ENCODE measurements at places on chromosomes 5 and 9.
A peak's percentile ranks its signal among the peaks of the same experiment; 100 is the strongest.

- no peak for DNase-seq
These were observed 33.2 kb downstream of the C9orf50 start for GRCh38 chr9:129587487-129588262.

GRCh38 chr5:127011153-127011552 lies 19.2 kb downstream of the MARCHF3 start:
- no peak for DNase-seq

DNA sequence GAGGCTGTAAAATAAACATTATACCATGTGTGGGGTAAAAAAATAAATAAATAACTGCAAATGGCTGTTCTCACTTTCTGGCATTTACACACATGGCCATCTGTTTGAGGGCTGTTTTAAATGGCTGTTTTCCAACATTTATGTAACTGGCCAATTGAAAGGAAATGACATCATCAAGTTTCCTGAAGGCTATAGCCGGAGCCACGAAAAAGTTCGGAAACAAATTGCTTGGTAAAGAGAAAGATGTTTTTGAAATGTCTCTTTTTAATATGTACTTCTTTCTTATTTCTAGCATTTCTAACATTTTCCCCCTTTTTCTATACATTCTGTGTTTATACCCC lies 95.4 kb upstream of the DAB2 start:
- DNase-seq = no peak

DNA sequence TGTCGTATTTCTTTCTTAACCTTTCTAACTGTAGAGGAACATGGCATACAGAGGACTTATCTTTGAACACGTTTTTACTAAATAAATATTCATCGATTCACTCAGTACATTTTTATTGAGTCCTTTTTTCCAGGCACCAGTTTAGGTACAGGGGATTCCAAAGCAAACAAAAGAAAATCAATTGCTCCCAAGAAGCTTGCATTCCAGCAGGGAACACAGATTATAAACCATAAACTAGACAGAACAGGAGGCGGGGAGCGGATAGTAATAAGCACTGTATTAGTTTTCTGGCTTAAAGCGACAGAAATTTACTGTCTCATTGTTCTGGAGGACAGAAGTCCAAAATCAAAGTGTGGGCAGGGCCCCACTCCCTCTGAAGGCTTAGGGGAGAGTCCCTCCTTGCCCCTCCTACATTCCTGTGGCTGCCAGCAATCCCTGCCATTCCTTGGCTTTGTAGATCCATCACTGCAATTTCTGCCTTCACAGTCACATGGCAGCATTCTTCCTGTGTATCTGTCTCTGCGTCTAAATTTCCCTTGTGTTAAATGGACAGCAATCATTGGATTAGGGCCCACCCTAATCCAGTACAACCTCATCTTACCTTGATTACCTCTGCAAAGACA lies 115.5 kb downstream of the COL23A1 start:
- no peak for DNase-seq

GRCh38 chr5:119996128-119996527 lies 366.8 kb downstream of the FAM170A start:
- no peak for DNase-seq

DNA sequence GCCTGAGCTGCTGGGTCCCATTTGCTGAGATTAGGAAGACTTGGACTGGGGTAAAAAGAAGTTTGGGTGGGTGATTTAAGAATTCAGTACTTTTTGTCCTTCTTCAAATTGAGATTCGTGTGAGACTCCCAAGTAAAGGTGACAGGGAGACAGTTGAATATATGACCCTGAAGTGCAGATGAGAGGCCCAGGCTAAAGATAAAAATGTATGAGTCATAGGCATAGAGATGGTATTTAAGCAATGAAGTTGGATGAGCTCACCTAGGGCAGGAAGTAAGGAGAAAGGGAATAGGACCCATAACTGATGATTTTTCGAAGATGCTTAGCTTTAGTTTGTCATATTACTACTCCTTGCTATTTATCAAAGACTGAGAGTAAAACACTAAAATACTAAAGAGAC lies 255.9 kb upstream of the ADRA1B start:
- no peak for DNase-seq

- no peak for DNase-seq
These were observed 1.0 kb downstream of the BRIX1 start for GRCh38 chr5:34916518-34916917.

DNA sequence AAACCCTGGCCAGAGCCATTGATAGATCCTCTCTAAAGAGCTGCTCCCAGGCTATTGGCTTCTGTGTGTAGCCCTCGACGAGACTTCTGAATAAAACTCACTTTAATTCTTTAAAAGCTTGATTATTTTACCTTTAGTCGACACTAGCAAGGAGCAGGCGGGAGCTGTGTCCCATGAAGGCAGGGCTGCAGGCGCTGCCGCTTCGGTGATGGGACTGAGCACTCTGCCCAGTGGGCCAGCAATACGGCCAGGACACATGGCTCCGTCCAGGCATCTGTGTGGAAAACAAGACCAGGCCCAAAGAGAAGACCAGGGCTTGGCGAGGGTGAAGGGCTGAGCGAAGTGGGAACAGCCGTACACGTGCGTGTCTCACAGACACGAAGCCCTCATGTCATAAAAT lies 365.9 kb downstream of the GADD45G start:
- no peak for DNase-seq

- no peak for DNase-seq
These were observed 1.2 kb upstream of the RNF38 start for GRCh38 chr9:36401164-36401740.

DNA sequence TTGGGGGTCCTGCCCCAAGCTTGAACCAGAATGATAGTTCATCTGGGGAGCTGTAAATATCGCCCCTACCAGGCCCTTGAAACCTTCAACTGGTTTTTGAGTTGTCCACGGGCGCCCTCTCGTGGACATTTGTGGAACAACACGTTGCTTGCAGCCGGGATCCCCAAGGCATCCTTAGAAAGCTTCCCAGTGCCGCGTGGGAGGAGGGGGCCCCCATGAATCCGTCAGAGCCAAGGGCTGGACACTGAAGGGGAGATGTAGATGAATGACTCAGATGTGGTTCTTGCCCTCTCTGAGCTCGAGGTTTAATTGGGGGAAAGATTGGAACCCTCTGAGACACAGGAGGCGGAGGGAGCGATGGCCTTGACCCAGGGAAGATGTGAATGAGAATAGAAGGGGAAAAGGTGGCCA lies 31.8 kb upstream of the ORM1 start:
- peak; percentile 56 for DNase-seq

DNA sequence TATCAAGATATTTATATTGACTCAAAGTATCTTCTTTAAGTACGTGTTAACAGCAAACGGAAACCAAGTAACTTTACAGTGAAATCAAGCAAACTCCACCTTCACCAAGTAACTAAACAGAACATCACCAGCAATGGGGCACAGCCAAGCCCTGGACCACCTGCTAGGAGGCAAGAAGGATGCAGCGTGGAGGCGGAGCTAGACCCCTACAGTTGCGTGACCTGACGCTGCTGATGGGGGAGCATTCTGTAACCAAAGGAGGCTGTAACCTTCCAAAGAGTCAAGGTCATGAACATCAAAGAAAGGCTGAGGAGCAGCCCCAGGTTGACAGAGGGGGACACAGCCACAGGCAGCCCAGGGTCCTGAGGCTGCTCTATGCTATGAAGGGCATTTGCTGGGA lies 6.1 kb downstream of the VAV2 start:
- DNase-seq = no peak

- DNase-seq = no peak
These were observed 8.5 kb downstream of the CAMSAP1 start for GRCh38 chr9:135898634-135899407.

DNA sequence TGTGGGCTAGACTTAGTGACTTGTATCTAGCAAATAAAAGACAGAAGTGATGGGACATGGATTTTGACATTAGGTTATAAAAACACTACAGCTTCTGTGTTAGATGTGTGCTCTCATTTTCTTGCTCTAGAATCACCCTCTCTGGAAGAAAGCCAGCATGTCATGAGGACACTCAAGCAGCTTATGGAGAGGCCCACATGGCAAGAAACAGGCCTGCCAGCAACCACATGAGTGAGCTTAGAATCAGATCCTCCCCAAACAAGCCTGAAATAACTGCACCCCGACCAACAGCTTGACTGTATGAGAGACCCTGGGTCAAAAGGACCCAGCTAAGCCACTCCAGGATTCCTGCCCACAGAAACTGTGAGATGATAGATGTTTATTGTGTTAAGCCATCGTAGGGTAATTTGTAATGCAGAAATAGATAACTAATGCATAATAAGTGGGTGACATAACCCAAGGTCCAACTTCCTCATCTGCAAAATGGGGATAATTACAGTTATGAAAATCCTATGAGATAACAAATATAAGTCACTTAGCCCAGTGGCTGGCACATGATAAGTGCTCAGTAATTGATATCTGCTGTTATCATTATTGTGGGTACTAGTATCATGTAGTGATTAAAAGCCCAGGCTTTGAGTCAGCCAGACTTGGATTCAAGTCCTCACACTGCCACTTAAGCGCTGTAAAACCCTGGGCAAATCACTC lies 86.5 kb downstream of the KLHL3 start:
- DNase-seq = no peak

- no peak for DNase-seq
These were observed 543 bp upstream of the ANKRD33B start for GRCh38 chr5:10563110-10563944.

- DNase-seq = no peak
These were observed 48.2 kb downstream of the DAPK1 start for GRCh38 chr9:87545858-87546257.

- DNase-seq = no peak
These were observed 188.5 kb upstream of the SNX2 start for GRCh38 chr5:122586351-122586750.

DNA sequence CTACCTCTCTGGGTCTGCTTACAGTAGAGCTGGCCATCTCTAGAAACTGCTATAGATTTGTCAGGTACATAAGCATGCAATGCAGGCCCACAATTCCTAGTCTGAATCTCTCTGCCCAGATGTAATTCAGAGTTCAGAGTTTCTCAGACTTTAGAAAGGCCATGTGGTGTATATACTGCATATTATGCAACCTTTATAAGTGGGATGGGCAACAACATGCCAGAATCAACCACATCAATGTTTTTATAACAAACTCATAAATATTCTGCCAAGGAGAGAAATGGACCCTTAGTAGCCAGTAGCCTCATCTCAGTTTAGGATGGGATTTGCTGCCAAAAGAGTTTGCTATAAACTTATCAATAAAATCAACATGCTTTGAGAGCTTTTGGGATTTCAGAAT lies 78.8 kb downstream of the SLC1A1 start:
- DNase-seq = no peak

DNA sequence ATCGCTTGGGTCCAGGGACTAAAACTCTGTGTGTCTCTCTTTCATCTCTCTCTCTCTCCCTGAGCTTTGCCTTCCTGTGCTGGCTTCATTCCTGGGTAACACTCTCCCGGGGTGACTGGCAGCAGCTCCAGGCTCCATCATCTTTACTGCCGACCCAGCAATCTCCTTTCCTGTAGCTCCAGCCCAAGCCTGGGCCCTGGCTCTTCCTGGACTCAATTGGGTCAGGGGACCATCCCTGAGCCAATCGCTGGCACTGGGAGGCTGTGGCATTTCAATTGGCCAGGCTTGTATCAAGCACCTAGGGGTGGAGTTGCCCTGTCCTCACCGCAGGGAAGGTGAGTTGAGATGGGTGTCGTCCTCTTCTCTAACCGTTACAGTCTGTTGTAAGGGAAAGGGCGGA lies 31.9 kb downstream of the FAM240B start:
- DNase-seq = no peak

- no peak for DNase-seq
These were observed 214.7 kb downstream of the BRINP1 start for GRCh38 chr9:119154527-119154926.

DNA sequence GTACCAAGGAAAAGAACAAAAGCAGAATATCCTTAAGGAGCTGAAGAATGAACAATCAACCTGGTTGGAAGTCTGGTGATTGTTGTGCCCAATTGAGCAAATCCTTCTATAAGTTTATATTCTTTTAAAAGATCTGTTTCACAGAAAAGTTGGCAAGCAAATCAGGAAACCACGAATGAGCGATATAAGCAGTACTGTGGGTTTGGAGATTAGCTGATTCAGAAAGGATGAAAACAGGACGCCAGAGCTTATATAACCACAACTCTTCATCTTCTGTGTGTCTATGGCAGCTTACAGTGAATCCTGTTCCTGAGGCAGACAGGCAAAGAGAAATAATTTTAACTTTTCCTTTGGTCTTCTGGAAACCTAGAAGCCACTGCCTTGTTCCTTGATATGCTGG lies 61.7 kb downstream of the SLC38A9 start:
- DNase-seq = no peak

GRCh38 chr5:179963375-179963774 lies 55.7 kb upstream of the TBC1D9B start:
- no peak for DNase-seq

GRCh38 chr5:181187500-181188213 lies 17.3 kb downstream of the TRIM7 start:
- no peak for DNase-seq

- no peak for DNase-seq
These were observed 65.3 kb downstream of the CWC27 start for GRCh38 chr5:64834037-64834436.

- no peak for DNase-seq
These were observed 87.2 kb downstream of the MRPS27 start for GRCh38 chr5:72232838-72233237.

DNA sequence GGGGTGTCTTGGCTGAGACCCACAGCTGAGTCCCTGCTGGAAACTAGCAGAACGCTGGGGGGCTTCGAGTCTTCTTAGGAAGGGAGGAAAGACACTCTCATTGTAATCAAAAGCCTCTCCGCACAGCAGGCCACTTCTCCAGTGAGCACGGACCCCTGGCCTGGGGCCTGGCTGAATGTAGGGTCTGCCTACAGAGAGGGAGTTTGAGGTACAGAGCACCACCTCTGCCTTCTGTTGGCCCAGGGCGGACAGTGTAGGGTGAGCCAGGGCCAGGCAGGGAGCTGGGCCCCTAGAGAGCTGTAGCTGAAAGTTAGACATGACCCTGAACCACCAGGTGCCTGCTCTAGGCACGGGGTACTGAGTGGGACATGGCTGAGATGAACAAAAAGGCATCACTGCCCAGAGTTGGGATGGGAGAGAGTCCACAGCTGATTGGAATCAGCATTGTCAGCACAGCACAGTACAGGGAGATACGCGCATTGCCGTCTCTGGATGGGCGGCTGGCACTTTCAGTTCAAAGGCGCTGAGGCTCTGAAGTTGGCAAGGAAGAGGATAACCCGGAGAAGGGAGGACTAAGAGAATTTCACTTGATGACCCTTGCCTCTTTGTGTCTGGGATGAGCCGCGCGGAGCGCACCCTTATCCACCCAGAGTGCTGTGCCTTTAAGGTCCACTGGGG lies 363 bp upstream of the SLC25A48 start:
- DNase-seq = no peak
